ENCODE measurements at places on chromosomes 5 and 9.

DNA sequence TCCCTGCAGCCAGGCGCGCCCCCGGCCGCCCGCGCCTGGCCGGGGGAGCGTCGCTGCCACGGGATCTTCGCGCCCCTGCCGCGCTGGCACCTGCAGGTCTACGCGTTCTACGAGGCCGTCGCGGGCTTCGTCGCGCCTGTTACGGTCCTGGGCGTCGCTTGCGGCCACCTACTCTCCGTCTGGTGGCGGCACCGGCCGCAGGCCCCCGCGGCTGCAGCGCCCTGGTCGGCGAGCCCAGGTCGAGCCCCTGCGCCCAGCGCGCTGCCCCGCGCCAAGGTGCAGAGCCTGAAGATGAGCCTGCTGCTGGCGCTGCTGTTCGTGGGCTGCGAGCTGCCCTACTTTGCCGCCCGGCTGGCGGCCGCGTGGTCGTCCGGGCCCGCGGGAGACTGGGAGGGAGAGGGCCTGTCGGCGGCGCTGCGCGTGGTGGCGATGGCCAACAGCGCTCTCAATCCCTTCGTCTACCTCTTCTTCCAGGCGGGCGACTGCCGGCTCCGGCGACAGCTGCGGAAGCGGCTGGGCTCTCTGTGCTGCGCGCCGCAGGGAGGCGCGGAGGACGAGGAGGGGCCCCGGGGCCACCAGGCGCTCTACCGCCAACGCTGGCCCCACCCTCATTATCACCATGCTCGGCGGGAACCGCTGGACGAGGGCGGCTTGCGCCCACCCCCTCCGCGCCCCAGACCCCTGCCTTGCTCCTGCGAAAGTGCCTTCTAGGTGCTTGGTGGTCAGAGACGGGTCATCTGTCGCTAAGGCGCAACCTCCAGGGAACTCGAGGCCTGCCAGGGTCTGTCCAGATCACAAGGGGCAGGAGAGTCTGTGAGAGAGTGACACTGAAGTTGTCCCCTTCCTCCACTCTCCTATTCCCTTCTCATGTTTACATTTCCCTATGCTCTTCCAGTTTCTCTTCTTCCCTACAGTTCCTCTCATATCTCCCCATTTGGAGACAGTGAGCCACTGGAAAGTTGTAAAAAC lies 1.3 kb downstream of the GPR150 start:
- no peak for DNase-seq

DNA sequence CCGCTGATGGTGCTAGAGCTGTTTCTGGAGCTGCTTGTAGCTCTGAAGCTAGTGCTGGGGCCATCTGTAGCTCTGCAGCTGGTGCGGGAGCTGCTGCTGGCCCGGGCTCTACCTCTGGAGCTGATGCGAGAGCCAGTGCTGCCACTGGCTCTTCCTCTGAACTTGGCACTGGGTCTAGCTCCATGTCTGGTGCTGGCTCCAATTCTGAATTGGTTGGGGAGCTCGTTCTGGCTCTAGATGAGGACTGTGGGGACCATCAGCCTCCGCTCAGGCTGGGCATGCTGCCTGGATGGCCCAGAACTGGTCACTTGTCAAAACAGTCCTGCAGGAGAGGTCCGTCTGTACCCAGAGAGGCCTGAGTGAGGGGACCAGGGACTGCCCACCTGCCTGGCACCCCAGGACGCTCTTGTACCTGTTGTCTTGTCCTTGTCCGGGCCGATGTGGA lies 21.5 kb downstream of the OBP2B start:
- no peak for DNase-seq

- no peak for DNase-seq
These were observed 2.8 kb upstream of the SPOCK1 start for GRCh38 chr5:137501846-137502406.

- DNase-seq = no peak
These were observed 867 bp downstream of the SYK start for GRCh38 chr9:90802386-90802985.

GRCh38 chr5:43315263-43315662 lies 2.1 kb upstream of the HMGCS1 start:
- no peak for DNase-seq

GRCh38 chr9:16870596-16871335 lies at the start of gene BNC2:
Gene BNC2 (minus strand): TSS chr9:16870670. CDS start chr9:16870648, 22 bp downstream.
- DNase-seq = peak; percentile 73

- peak; percentile 16 for DNase-seq
These were observed 144.3 kb downstream of the MACIR start for GRCh38 chr5:103402851-103403250.

DNA sequence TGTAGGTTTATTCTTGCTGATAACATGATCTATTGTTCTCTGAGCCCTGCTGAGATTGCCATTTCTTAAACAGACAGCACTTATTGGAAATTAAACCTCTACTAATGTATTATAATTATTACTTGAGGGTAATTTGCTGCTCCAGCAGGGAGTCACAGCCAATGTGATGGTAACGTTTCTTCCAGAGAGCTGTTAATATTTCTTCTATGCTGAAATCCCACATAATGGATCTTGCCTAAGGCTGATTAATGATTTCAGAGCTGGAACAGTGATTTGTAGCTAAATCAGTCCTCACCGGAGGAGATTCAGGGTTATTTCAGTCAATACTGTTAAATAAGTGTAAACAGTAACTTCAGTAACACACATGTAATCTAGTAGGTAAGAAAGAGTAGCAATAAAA lies 170.1 kb downstream of the CDH12 start:
- no peak for DNase-seq

GRCh38 chr5:178797546-178798440 lies 62.0 kb upstream of the ZNF354B start:
- DNase-seq = no peak

- DNase-seq = no peak
These were observed 64.8 kb upstream of the SPTLC1 start for GRCh38 chr9:92180002-92180400.

DNA sequence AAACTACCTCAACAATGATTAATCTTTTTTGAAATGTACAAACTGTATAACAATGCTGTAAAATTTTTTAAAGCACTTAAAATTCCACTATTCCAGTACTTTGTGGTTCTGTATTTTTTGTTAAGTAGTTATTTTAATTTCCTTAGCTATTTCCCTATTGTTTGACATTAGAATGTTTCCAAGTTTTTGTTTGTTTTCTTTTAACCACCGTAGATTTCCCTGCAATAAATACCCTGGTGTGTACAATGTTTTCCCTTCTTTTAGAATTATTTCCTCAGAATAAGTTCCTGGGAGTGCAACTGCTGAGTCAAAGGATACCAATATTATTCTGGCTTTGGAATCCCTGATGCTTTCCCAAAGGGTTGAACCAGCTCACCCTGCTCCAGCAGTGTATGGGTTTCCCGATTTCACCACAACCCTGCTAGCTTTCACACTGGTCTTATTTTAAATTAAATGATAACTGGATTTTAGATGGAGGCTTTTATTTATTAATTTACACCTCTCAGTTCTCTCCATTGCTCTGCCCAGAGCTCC lies 20.6 kb upstream of the ANGPTL2 start:
- no peak for DNase-seq

GRCh38 chr5:56610093-56610698 lies 205.2 kb upstream of the MAP3K1 start:
- DNase-seq = no peak

DNA sequence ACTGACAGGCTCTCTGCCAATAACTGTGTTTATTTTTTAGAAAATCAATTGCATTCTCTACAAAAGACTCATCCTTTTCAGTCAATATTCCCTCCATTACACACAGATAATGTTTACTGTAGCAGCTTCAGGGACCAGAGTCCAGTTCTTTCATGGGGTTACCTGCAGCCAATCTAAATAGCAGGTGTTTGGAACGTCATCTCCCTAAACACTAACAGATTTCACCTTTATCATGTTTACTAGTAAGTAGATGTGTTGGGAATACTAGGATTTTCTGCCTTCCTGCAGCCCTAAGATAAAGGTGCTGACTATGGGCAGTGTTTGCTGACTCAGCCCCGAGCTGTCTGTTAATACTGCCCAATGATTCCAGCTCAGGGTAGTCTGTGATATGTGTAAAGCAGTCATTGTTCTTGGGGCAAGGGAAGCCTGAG lies 447.0 kb downstream of the KIF4B start:
- DNase-seq = no peak

- DNase-seq = no peak
These were observed 50.6 kb downstream of the SIL1 start for GRCh38 chr5:139147483-139148087.

GRCh38 chr5:7728076-7728475 lies 122.9 kb downstream of the CFAP90 start:
- peak; percentile 67 for DNase-seq

GRCh38 chr5:55172937-55173686 lies at the start of gene CDC20B:
Gene CDC20B (minus strand): TSS chr5:55173177. CDS start chr5:55173000, 177 bp downstream.
- peak; percentile 75 for DNase-seq

DNA sequence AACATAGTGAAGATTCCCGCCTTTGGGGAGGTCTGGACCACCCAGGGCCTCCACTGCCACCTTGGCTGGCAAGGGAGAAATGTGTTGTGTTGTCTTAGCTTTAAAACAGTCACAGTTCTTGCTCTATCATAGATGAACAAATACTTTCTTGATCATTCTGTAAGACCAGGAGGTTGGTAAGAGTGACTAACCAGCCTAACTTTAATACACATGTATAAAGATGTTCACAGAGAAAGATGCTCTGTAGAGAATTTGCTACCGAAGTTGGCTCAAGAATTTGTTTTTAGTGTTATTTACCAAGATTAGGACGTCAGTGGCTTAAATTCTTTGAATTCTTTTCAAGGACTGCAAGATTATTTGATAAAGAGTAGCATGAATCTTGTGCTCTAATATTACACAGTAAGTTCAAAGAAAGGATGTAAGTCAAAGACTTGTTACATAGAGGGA lies 28.4 kb downstream of the GLRX start:
- no peak for DNase-seq

- DNase-seq = no peak
These were observed 42.0 kb downstream of the ACO1 start for GRCh38 chr9:32426278-32426939.

DNA sequence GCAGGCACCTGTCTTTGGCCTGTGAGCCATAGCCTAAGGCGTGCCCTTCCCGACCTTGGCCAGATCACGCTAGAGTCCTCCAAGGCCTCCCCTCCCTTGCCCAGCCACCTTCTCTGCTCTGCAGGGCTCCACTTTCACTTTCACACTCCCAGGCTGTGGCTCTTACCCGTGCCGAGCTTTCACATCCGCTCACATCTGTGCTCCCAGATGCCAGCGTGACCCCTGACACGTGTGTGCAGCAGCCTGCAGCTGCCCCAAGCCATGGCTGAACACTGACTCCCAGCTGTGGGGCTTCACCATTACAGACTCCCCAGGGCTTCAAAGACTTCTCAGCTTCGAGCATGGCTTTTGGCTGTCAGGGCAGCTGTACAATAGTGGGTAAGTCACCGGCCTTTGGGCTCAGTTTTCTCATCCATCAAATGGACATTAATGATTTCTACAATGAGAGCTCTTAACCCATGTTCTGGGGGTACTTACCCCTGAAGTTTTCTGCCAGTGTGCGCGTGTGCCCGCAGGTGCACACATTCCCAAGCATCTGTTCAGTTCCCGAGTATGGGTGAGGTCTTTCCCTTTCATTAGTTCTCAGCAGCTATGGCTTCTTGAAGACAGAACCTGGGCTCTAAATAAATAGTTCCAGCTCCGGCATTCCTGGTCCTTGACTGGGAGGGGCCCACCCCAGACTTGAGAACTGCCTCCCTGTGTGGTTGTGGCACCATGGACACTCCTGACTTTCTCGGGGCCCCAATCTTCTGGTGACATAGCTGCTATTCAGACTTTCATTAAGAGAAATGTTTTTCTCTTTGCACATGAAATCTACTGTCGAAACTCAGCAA lies 118.6 kb downstream of the RGS3 start:
- peak; percentile 72 for DNase-seq

DNA sequence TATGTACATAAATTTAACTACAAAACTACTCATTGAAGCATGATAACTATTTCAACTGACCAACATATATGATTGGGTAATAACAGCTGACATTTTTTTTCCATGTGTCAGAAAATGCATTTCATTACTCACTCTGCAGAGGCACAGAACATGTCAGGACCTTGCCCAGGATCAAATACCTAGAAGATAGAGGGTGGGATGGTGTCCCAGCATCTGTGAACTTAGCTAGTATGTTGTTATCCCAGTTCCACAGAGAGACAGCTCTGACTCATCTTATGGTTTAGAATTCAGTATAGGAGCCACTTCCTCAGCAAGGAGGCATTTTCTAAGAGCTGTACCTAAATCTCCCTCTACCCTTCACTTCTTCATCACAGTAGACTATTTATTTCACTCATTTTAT lies 1198.6 kb upstream of the ACO1 start:
- no peak for DNase-seq

DNA sequence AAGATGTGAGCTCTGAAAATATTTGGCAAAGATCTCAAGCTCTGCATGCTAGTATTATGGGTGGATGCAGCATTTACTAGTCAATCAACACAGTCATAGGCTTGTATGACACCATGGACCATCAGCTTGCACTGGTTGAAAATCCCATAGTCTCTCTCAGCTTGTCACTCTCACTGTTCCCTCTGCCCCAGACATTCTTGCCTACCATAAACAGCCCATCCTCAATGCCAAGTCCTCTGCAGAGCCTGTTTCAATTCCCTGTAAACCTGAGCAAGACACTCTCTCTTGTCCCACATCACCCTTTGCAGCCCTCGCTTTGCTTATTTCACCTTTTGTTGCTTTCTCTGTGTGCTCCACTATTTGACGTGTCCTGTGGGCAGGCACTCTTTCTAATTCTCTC lies 264.6 kb downstream of the ICE1 start:
- no peak for DNase-seq

Measured in SJCRH30 (cell line).